ENCODE measurements at places on chromosomes 1 and 21.

GRCh38 chr21:44392916-44393315 lies 39.5 kb downstream of the TRPM2 start:
- DNase-seq = no peak

- no peak for DNase-seq
Measured at GRCh38 chr1:185775501-185775900, 41.3 kb downstream of the HMCN1 start.

DNA sequence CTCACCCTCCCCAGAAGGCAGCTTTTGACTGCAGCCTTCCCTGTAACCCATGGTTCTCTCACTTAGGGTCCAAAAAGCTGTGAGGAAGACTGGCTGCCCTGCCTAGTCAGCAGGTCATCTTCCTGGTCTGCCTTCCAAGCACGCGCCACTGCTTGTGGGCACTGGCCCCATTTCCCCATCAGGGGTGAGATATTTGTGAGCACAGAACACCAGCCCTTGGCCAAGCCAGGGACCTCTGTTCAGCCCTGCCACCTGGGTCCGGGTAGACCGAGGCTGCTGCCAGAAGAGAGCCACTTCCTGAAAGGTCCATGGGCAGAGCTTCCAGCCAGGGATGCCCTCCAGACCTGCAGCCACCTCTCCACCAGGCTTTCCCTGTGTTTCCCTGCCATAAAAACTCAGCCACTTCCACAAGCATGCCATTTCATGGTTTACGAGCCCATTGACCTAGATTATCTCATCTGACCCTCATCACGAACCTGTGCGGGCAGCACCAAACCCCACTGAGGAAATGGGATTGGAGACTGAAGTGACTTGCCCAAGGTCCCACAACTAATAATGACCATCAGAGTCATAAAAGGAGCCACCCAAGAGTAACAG lies 40.5 kb downstream of the GLIS1 start:
- DNase-seq = no peak

- no peak for DNase-seq
Measured at GRCh38 chr21:46196733-46197132, 12.5 kb upstream of the SPATC1L start.

- DNase-seq = no peak
Measured at GRCh38 chr21:18840239-18840638, 436.7 kb upstream of the TMPRSS15 start.

GRCh38 chr1:201113451-201114244 lies 1.4 kb upstream of the CACNA1S start:
- DNase-seq = no peak

DNA sequence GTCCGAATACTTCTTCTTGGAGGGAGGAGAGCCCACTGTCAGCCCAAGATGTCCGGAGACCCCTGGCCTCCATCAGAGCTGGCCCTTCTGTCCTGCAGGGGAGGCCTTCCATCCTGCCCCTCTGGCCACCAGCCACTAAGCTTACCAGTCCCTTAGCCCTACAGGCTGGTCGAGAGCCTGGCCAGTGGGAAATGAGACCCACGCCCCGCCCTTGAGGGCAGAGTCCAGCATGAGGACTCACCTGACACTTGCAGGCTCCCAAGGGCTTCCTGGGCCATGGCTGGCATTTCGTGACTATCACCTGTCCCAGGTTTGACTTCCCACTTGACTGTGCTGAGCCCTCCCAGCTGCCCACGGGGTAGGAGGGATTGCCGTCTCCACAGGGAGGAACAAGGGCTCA lies 361.8 kb upstream of the VAMP3 start:
- DNase-seq = no peak

GRCh38 chr21:36350282-36350910 lies 30.4 kb downstream of the MORC3 start:
- DNase-seq = no peak
